T-helper 2 cell (primary cell): ENCODE measurements at places on chromosomes 1 and 21.
A peak's percentile ranks its signal among the peaks of the same experiment; 100 is the strongest.

- no peak for DNase-seq
These were observed 75.1 kb upstream of the COG2 start for GRCh38 chr1:230567221-230567575.

DNA sequence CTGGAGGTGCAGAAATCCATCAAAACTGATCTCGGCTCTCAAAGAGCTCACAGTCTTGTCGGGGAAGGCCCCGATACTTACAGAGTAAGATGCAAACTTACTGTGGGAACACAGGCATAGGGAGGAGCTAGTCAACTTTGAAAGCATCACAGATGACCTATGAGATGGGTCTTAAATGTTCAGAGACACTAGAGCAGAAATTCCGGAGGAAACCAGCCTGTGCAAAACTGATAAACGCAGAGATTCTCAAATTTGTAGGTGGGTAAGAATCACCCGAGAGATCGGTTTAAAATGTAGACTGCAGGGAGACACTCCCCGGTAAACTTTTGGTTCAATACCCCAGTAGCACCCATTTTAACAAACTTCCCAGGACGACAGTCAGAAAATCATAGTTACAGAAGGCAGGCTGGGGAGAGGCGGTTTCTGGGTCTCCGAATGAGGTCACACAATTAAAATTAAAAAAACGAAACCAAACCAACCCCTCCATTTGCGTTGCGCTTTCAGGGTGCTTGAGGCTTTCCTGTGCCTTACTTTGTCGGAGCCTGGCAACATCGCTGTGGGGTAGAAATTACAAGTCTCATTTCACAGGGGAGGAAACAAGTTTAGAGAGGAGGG is 755 bp upstream of the THRAP3 start:
- DNase-seq, result no peak

- no peak for DNase-seq
These were observed 89.9 kb downstream of the FOXD2 start for GRCh38 chr1:47527653-47528272.

GRCh38 chr1:169568497-169568896 is 17.8 kb downstream of the F5 start:
- no peak for DNase-seq

- DNase-seq, result no peak
These were observed 4.2 kb downstream of the PLA2G2F start for GRCh38 chr1:20143318-20143717.

DNA sequence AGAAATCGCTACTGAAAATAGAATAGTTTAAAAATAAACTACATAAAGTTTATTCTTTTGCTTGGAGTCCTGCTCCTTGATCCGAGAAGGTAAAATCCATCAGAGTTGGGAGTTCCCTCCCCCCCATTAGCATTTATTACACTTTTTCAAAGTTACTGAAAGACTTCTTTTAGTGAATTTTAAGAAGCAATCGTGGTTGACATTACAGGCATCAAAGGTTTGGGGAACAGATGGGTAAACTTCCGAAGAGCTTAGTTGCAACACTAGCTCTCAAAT is 31.0 kb upstream of the NFIA start:
- DNase-seq, result no peak

DNA sequence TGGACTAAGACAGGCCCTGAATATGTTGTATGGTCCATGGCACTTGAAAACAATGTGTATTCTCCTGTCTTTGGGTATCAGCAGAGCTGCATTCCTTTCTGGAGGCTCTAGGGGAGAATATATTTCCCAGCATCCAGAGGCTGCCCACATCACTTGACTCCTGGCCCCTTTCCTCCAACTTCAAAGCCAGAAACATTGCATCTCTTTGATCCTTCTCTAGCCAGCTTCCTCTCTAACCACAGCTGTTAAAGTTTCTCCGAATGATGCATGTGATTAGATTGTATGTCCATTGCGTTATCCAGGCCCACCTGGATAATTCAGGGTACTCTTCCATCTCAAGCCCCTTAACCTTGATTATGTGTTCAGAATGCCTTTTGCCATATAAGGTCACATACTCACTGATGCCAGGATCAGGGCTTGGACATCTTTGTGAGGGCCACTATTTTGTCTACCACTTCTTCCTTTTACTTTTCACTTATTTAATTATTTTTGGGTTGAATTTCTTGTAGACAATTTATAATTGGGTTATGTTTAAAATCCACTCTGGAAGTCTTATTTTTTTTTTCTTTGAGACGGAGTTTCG is 5.3 kb downstream of the CHD1L start:
- no peak for DNase-seq

- DNase-seq, result no peak
These were observed 58.7 kb downstream of the IGSF21 start for GRCh38 chr1:18166341-18166740.

GRCh38 chr1:112172294-112172882 is 182.9 kb upstream of the KCND3 start:
- DNase-seq, result no peak

GRCh38 chr1:47184090-47184821 is 5.6 kb downstream of the PDZK1IP1 start:
- DNase-seq, result no peak

DNA sequence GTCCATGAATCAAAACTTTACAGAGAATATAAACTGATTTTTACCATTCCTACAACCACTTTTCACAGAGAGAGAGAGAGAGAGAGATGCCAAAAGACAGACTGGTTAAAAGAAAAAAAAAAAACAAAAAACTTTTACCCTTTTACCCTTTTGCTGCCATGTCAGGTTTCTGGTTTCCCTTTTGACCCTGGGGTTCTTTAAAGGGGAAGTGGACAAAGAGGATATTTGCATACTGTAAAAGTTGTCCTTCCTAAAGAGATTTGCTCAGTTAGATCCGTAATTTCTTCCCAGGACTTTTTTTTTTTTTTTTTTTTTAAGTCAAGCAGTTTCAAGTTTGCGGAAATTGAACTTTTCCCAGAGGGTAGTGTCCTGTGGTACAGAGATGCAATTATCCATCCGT is 287.8 kb upstream of the RGS18 start:
- no peak for DNase-seq

GRCh38 chr21:31348188-31348587 is 4.1 kb upstream of the TIAM1 start:
- DNase-seq, result no peak

GRCh38 chr1:182206626-182207239 is 145.2 kb upstream of the ZNF648 start:
- no peak for DNase-seq

DNA sequence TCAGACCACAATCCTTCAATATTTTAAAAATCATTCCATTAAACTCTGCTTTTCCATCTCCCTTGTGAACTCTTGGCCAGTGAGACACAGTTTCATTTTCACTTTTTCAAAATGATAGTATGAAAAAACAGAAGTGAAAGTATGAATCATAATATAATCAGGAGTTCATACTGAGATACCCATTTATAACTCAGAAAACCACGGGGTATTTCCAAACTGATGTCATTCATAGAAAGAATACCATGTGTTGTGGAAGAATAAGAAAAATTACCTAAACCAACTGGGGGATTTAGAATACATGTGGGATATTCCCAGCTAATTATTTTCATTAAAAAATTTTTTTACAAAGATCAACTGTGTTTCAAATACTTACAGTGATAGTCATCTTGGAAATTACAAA is 149.9 kb downstream of the MRPL39 start:
- DNase-seq, result peak; percentile 83

DNA sequence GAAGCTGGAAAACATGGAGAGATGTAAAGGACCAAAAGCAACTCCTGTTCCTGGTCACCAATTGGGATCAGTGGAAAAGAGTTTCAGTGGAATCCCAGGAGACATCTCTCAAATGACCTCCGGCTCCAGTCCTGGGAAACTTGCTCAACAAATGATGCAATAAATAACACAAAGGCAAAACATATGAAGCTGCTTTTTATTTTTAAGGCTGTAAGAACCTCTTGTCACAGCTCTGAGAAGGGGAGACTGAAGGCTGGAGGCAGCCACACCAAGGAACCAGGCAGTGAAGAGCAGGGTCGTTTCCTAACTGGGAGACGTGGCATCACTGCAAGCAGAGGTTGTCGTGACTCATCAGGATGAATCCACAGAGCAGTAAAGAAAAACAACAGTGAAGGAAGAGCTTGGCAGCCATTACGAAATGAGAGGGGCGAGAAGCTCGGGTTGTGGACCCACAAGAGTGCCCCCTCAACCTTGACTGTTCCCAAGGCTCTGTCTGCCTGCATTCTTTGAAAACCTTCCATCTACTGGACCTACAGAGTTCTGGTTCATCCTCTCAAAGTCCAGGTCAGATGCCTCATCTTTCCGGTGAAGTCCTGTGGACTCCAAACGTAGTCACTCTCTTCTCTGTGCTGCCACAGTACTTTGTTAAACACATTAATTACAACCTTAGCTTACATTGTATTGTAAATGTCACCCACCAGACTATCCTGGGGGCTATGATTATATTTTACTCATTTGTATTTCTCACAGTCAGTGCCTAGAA is 32.1 kb downstream of the JAK1 start:
- DNase-seq, result no peak

GRCh38 chr1:202329891-202330290 is 11.8 kb downstream of the UBE2T start:
- no peak for DNase-seq

GRCh38 chr1:40901886-40902852 is 40.0 kb upstream of the CITED4 start:
- no peak for DNase-seq

DNA sequence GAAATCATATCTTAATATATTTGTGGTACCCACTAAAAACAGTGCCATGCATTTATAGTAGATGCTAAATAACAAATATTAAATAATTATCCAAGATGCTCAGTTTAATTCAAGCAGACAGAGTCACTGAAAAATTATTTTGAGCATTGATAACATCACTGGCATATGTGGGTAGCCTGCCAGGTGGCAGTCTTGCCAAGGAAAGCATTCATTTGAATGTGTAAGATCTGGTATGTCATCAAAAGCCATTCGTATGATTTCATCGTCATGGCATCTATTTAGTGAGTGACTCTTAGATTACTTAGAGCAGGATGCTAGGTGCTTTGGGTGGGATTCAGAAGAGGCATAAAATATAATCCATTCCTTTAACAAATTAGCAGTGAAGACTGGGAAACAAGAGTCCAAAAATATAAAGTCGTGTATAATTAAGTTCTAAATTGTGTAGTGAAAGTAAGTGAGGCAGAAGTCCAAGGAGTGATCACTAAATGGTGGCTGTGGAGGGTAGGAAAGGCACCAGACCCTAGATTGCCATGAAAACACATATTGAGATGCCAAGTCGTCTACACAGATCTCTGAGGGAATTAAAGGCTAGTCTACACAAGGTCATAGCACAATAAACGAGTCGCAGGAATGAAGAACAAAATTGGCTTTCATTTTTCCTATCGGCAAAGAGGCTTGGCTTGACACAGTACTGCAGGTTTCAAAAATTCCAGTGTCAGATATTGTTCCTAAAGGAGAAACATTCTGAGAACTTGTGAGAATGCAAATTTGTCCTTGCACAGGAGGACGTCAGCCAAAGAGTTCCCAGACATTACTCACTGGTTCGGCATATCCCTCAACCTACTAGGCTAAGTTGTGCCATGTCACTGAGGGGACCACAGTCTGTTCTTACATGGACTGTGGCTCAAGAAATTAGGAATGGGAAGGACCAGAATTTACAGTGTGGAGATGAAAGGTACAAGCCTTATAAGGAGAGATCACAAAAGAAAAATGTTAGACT is 130.8 kb downstream of the LYPLAL1 start:
- peak; percentile 16 for DNase-seq

GRCh38 chr1:116436611-116436970 is 63.5 kb downstream of the ATP1A1 start:
- DNase-seq, result no peak

- no peak for DNase-seq
These were observed 8.7 kb upstream of the EYA3 start for GRCh38 chr1:28097100-28097472.

GRCh38 chr1:64392109-64392508 is 77.8 kb upstream of the CACHD1 start:
- no peak for DNase-seq

DNA sequence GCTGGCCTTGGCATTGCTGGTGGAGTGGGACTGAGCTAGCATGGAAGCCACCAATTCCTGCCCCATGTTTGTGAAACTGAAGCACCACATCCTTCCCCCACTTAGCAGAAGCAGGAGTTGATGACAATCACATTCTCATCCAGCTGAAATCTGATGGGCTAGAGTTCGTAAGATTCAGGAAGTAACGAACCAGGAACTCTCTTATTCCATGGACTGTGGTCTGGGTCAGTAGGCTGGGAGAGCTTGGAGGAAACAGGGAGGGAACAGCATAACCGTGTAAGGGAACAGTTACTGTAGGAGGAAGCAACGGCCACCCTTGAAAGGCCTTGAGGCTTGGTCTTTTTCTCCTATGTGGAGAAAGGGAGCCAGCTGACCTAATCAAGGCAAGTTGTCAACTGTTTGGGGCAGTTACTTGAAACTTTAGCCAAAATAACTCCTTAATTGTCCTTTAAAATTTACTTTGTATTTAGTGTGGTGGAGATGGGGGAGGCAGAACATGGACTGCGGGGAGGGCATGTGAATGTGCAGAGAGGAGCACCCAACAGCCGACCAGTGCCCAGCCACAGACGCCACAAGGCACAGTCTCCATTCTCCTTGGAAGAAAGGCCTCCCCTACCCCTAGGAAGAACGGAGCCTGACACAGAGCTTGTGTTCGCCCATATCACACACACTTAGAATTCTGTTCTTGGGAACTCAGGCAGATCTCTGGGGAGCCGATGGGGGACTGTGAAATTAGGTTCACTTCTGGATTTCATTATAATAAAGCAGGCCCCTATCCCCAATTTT is 2.0 kb upstream of the COQ8A start:
- no peak for DNase-seq

DNA sequence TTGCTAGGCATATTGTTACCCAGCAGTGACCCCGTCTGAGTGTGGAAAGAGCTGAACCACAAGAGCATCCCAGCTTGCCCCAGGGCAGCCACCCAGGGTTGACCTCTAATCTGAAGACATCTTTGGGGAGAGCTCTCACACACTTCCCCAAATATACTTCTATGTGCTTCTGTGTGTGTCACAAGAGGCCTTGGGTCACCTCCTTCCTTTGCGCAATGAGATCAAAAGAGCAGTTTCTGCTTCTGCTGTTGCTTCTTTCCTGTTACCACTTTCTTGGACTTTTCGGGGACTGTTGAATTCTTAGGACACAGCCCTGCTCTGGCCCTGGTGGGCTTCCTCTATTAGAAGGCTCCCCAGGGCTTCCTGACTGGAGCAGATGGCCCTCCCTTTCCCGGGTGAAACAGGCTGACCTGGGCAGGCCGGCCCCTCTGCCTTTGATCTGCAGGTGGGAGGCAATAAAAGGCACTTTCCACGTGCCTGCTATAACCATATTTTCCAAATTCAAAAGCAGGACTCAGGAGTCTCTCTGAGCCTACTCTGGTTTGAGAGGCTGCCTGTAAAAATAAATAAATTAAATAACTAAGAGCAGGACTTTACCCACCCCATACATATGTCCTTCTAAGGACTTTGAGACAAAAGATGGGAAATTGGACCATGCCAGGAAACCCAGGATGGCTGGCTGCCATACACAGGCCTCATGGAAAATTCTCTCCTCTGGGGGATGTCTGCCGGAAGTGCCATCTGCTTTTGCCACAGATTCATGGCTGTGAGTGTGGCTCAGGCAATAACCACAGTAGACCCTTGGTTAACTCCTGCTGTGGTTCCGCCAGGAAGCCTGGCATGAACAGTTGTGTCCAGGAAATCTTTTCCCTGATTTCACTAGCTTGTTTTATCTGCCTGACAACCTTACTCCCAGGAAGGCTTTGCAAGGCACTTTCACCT is 28.3 kb upstream of the RCSD1 start:
- DNase-seq, result no peak

- DNase-seq, result no peak
These were observed 604.6 kb downstream of the ADGRL2 start for GRCh38 chr1:82405333-82405732.

GRCh38 chr1:220371324-220371723 is 99.1 kb upstream of the RAB3GAP2 start:
- DNase-seq, result no peak

GRCh38 chr1:201015551-201016091 is 7.9 kb downstream of the KIF21B start:
- DNase-seq, result no peak
